ENCODE measurements at places on chromosomes 5 and 9.
A peak's percentile ranks its signal among the peaks of the same experiment; 100 is the strongest.

- no peak for DNase-seq
Measured at GRCh38 chr9:117547904-117548303, 133.0 kb upstream of the ASTN2 start.

GRCh38 chr5:176454724-176455394 is 6.7 kb downstream of the FAF2 start:
- no peak for DNase-seq

- DNase-seq = no peak
Measured at GRCh38 chr9:110103257-110103656, 104.7 kb downstream of the C9orf152 start.

- DNase-seq = no peak
Measured at GRCh38 chr9:119216651-119217331, 152.4 kb downstream of the BRINP1 start.

DNA sequence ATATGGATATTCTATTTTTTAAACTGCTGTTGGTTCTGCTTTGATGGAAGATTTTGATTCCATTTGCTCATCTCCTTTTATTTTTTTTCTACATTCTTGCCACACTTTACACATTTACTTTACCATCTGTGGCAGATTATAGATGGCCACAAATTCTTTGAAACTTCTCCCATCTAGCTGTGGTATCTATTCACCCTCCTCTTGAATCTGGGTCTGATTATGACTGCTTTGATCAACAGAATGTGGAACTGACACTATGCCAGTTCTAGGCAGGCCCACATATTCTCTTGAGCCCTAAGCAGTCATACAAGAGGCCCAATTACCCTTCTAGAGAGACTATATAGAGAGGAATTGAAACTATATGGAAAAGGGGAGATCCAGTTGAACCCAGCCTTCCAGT is 439.0 kb upstream of the PTGER4 start:
- no peak for DNase-seq

DNA sequence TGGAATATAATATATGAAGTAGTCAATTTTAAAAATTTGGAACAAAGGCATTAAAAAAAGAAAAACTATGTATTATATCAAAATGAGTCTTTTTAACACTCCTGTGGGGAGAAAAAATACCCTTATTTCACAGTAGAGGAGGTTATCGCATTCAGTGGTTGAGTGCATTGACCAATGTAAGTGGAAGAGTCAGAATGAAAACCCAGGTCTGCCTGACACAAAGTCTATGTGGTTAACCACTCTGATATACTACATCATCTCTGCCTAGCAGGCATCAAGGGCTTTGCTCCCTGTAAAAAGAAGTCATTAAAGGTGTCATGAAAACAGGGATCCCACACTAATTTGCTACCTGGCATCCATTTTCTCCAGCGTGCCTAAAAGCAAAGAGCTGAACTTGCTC is 417.2 kb upstream of the C9orf72 start:
- no peak for DNase-seq

DNA sequence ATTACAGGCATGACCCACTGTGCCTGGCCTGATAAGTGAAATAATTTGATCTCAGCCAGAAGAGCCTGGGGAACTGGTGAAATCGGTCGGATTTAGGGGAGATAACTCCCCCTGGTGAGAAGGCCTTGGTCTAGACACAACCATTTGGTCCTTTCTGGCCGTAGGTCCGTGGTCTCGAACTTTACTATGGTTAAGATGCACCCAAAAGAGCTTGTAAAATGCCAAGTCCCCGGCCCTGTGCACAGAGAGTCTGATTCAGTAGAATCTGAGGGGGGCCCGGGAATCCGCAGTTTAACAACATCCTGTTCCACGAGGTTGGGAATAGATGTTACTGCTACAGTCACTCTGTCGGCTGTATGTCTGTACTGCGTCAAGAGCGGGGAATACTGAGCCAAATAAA is 140.7 kb downstream of the C9orf50 start:
- no peak for DNase-seq

DNA sequence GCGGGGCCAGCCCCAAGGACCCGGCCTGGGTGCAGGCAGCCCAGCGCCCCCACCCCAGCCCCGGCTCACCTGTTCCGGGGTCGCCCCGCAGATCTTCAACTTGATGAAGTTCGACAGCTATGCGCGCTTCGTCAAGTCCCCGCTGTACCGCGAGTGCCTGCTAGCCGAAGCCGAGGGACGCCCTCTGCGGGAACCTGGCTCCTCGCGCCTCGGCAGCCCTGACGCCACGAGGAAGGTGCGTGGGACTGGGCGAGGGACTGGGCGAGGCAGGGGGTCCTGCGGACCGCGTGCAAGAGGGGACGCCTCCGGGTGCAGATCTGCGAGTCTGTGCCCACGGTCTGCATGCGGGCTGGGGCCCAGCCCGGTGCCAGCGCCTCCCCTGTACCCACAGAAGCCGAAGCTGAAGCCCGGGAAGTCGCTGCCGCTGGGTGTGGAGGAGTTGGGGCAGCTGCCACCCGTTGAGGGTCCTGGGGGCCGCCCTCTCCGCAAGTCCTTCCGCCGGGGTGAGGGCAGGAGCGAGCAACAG is 9.7 kb downstream of the RGS14 start:
- DNase-seq = no peak

DNA sequence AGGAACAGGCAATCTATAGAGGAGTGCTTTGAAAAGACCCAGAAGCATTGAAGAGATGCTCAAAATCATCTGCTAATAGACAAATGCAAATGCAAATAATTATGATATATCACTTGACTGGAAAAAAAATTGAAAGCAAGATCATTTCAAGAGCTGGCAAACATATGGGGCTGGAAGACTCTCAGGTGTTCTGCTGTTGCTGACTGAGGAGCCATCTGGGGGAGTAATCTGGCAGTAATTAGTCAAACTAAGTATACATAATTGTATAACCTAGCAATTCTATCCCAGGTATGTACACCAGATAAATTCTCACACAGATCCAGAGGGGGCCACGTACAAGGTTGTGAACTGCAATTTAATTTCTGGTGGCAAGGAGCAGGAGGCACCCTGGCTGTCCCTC is 4.6 kb upstream of the HMHB1 start:
- no peak for DNase-seq

- no peak for DNase-seq
Measured at GRCh38 chr5:11334404-11334803, 569.8 kb downstream of the CTNND2 start.

GRCh38 chr5:133732536-133732935 is 120.2 kb upstream of the FSTL4 start:
- no peak for DNase-seq

DNA sequence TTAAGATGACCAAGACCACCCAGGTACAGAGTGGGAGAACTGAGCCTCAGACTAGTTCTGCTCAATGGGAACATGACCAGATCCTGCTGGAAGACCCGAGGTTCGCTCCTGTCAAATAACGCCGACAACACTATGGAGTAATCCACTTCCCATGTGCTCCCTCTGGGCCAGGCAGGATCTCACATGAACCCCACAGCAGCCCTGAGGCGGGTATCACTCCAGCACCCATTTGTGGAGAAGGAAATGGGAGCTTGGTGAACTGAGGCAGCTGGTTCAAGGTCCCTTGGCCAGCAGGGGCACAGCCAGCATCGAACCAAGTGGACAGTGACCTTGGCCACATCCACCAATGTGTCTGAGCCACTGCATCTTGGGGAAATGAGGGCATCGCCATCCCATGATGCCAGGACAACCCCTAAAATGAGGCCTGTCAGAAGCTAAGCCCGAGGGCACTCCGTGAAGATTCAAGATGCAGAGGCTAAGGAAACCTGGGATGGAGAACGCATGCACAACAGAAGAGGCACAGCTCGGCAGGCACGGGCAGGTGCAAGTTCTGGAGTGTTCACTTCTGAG is 8.5 kb downstream of the ANKS6 start:
- DNase-seq = no peak

- no peak for DNase-seq
Measured at GRCh38 chr5:68055686-68056085, 159.9 kb upstream of the PIK3R1 start.

- no peak for DNase-seq
Measured at GRCh38 chr5:144042156-144042555, 128.3 kb downstream of the YIPF5 start.

GRCh38 chr5:6686915-6687409 is 26.3 kb upstream of the TENT4A start:
- no peak for DNase-seq

DNA sequence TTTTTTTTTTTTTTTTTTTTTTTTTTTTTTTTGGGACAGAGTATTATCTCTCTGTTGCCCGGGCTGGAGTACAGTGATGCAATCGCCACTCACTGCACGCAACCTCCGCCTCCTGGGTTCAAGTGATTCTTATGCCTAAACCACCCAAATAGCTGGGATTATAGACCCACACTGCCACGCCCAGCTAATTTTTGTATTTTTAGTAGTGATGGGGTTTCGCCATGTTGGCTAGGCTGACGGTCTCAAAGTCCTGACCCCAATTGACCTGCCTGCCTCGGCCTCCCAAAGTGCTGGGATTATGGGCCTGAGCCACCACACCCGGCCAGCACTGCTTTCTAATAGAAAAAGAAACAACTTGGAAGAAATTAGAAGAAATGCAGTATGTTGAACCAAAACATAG is 39.2 kb downstream of the TTC1 start:
- DNase-seq = no peak

DNA sequence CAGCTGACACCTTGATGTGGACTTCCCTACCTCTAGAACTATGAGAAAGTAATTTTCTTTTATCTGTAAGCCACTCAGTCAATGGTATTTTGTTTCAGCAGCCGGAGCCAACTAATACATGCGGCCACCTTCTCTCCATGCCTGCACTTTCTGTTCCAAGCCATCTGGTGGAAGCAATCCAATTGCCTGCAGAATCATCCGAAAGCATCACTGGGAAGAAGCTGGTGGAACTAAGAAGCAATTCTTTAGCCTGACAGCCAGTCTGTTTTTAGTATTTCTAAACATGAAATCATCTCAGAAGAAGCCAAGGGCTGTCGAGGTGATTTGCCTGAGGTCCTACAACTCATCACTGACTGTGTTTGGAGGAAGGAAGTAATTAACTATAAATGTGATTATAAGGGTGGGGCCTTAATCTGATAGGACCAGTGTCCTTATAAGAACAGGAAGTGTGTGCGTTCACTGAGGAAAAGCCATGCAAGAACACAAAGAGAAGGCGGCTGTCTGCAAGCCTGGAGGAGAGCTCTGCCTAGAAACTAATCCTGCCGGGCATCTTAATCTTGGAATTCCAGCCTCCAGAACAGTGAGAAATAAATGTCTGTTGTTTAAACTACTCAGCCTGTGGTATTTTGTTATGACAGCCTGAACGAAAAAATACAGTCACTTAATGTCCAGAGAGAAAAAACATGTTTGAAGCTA is 49.1 kb downstream of the NXNL2 start:
- no peak for DNase-seq

GRCh38 chr5:83145241-83145640 is 67.9 kb downstream of the XRCC4 start:
- no peak for DNase-seq

DNA sequence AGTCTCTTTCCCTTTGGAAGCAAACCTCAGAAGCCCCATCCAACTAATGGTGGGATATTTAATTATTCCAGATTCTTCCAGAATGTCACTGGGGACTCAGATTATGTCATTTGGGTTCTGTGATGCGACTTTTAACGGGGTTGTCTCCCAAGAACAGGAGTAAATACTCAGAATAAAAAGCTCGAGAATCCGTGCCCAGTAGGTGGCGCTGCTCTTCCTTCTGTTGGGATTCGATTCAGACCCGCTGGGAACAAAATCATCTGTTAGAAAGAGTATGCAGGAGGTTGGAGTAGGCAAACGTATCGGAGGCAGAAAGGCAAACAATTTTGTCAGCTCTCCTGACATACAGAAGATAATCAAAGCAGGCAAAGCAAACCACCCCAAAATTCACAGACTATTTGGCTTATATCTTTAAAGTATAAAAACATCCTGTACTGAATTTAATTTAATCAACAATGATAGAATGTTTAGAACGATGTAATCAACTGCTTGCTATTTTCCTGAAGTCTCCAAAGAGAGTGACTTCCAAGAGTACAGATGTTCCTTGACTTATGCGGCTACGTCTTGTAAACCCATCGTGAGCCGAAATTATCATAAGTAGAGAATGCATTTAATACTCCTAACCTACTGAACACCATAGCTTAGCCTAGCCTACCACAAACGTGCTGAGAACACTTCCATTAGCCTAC is 169.8 kb upstream of the RAI14 start:
- peak; percentile 46 for DNase-seq

DNA sequence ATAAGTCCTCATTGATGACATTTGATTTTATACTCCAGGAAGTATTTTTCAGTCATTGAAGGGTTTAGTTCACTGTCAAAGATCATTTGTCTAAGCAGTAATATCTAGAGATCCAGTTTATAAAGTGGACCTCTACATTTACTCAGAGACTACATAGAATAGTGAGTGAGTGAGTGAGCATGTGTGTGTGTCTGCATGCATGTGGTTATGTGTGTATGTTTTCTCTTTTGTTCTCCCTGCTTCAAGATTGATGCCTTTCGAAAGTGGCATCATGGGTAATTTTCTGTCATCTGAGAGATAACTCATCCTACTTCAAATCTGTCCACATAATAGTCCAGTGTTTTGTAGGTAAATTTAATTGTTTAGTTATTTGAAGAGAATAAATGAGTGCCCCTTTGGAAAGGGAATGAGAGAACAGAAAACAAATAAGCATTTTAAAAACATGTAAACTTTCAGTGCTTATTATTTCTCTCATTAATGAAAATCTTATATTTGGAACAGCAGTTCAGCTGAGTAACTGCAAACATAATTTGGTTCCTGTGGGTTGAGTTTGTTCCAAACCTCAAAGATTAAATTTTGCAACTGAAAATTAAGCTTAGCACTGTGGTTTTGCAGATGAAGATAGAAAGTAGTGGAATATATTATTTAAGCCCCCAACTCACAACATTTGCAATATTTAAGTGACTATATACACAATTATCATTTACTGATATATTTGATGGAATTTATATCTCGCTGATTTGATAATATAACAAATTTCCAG is 1295.1 kb upstream of the C9orf72 start:
- DNase-seq = no peak

DNA sequence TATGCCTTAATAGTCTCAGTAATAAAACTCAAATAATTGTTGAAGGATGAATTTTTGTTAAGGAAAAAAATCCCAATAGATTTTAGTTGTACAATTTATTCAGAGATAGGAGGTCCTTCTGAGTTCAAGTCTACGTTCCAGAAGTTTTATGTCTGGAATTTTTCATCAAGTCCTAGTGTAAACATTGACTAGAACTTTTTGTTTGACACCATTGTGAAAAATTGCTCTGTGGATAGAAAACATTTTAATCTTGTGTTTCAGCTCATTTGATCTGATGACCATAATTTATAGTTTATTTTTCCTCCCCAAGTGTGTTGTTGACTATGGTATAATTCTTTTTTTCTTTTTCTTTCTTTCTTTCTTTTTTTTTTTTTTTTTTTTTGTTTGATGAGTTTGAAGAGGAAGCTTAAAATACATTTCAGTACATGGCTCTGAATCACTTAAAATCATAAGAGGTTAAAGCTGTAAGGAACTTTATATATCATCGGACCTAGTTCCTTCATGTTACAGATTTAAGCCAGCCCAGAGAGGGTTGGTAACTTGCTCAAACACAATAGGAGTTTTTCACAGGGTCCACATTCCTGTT is 20.7 kb downstream of the ITGA1 start:
- no peak for DNase-seq
